Activated CD8-positive, alpha-beta memory T cell treated with anti-CD3 and anti-CD28 coated beads for 1 hour (primary cell): ENCODE measurements at places on chromosomes 7 and 10.

DNA sequence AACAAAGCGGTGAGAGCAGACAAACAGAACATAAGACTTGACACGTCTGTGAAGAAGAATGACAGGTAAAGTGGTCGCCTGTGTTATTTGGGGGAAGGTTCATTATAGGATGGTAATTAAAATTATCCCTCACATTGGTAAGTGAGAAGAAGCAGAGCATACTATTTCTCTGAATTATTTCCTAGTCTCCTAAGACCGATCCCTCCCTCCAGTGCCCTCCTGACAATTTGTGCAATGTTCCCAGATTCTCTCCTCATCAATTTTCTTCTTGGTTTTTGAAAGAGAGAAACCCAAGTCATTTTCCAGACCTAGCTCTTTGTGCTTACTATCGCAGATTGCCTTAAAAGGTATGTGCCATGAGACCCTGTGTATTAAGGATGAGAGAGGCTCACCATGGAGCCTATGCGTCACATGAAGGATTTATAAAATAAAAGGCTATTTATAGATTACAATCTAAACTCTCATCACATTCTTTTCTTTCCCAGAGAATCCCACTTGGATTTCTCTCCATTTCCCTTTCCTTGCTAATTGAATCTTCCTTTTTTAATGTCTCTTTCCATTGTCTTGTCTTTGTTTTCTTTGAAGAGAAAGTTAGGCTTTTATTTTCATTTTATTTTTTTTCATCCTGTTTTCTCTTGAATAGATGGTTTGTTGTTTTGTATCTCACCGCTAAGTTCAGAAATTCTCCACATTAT, 112.0 kb downstream of the PPP1R3A start:
- no peak for DNase-seq

DNA sequence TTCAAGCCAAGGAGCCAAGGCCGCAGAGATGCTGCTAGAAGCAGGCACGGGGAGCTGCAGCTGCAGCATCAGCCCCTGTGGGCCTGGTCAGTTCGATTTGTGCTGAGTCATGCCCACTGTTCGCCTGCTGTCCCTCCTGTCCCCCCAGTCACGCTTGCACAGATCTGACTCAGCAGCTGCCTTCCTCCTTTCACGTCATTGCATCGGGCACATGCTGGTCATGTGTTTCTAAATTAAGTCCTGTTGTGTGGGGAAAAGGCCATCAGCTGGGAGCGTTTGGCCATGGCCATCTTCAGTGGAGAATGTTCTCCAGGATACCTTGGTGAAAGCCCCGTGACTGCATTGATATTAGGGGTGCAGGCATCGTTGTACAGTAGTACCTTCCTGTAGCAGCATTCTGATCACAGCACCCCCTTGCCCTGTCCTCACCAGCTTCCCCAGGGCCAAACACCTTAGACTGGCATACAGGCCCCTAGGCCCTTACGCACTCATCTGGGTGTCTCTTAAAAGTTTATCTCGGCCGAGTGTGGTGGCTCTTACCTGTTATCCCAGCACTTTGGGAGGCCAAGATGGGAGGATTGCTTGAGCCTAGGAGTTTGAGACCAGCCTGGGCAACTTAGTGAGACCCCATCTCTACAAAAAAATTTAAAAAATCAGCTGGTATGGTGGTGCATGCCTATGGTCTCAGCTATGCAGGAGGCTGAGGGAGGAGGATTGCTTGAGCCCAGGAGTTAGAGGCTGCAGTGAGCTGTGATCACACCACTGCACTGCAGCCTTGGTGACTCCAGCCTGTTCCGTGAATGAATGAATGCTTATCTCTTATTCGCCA, 23.2 kb downstream of the POR start:
- no peak for DNase-seq

DNA sequence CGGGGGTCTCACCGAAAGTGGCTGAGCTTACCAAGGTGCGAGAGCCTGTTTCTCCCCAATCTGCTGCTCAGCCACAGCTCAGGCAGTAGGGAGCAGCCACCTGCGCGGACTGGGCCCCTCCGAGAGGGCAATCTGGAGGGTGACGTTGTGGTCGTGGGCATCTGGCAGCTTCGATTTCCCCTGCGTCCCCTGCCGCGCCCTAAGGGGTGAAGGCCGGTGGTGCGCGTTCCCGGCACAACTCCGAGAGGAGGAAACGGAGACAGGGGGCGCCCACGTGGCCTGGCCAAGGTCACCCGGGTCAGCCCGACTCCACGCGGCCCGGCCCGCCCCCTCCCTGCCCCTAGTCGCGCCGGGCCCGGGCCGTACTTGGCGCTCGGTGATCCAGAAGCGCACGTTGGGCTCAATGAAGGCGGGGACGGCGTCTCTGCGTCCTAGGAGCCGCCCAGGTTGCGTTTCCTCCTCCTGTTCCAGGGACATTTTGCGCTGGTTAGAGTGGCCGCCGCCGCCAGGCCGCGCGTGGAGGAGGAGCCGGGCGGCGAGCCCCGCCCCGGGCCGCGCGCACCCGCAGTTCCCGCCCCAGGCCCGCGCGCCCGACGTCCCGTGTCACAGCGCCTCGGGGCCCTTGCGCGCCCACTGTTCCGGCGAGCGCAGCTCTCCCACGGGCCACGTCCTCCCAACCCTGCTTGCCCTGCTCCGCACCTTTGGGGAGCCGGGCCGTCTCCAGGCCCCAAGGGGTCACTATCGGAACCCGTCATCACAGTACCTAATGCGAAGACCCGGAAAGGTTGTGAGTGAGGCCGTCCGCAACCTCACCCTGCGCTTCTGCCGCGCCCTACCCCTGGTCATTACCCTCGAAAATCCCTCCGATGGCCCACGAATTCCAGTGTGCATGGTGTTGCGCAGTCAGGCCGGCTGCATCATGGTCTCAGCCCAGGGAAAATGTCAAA, at the start of gene SFXN4:
Gene SFXN4, minus strand, starts transcription at position 544 of the 947 bp plus-strand sequence. Its CDS starts 67 bp downstream, at position 477.
- peak; percentile 28 for DNase-seq

DNA sequence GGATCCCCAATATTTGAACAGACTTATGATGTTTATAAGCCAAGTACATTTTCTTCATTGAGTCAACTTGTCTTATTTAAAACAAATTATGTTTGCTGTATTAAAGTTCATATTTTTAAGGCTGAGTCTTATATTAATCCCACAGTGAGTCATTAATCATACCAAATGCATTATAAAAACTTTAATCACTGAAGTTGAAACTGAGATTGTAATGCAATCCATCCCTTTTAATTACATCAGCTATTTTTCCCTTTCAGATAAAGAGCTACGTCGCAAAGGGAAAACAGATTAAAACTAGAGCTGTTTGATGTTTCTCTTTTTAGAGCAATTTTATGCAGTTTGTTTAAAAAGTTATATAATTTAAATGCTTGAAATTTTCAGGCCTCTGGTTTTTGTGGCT, 183.0 kb downstream of the ARID5B start:
- no peak for DNase-seq

GRCh38 chr7:13742126-13742525, 247.3 kb downstream of the ETV1 start:
- no peak for DNase-seq

DNA sequence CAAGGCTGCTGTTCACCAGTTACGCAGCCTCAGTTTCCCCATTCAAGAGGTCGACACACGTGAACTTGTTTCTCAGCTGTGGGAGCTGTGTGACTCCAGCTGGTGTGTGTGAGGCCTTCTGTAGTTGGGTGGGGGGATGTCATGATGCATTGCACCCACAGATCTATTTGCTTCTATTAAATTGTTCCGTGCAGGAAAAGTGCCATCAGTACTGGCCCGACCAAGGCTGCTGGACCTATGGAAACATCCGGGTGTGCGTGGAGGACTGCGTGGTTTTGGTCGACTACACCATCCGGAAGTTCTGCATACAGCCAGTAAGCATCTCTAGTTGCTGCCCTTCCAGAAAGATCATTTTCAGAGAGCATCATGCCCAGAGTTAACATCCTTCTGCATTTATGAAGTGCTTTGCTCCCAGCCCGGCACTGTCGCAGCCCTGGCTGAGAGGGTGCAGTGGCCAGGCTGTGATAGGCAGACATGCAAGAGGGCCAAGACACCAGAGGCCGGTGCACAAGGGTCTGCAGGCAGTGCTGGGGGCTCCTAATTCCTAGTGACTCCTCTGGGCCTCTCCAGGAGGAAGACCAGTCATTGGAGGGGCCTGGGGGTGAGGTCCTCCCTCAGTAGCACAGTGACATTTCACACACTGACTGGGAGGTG, 60.2 kb downstream of the MKI67 start:
- DNase-seq = no peak

- DNase-seq = no peak
Observed at GRCh38 chr7:80883154-80884025, 35.5 kb downstream of the SEMA3C start.

DNA sequence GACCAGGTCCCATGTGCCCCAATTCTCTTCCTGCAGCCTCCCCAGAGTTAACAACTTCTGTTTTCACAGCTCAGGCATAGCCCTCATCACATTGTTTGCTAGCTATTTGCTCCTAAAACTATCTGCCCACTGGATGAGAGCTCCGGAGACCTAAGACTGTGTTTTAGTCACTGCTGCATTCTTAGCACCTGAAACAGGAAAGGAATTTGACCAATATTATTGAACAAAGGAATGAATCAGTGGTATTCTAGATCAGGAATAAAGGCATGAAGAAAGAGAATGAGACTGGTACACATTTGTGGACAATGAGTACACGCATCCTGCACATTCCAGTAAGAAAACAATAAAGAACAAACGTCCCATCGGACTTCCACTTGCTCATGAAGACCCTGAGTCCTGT, 54.8 kb downstream of the PPP1R17 start:
- no peak for DNase-seq

GRCh38 chr10:78047314-78047891, 13.7 kb downstream of the RPS24 start:
- peak; percentile 54 for DNase-seq

GRCh38 chr10:116237260-116237659, 35.7 kb downstream of the GFRA1 start:
- DNase-seq = no peak

GRCh38 chr10:34205452-34205851, 609.6 kb downstream of the PARD3 start:
- no peak for DNase-seq

DNA sequence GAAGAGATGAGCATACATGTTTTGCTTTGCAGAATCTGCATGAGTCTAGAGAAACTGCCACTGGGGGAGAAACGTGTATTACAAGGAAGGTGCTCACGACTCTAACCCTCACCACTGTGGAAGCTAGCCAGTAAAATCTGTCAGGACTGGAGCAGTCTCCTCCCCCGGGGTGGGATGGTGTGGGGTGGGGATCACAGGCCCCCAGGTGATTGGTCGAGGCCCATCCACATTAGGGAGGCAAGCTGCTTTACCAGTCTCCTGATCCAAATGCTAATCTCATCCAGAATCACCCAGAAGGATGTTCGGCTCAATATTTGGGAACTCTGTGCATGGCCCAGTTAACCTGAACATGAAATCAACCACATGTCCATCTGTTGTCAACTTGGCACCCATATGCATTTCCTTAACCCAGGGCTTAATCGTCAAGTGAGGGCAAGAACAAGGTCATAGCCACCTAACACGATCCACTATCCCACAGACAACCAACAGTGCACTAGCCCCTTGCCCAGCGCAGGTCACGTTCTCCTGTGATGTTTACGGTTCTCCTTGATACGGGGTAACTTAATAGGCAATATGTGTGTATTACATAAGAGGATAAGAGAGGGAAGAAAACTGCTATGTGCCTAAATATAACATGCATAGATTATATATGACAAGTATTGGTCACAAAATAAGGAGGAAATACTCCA, 40.8 kb downstream of the DNAJB6 start:
- no peak for DNase-seq

- no peak for DNase-seq
Observed at GRCh38 chr7:153188630-153189029, 429.1 kb downstream of the ACTR3B start.

GRCh38 chr10:31742255-31742654, 186.4 kb downstream of the ARHGAP12 start:
- DNase-seq = no peak

DNA sequence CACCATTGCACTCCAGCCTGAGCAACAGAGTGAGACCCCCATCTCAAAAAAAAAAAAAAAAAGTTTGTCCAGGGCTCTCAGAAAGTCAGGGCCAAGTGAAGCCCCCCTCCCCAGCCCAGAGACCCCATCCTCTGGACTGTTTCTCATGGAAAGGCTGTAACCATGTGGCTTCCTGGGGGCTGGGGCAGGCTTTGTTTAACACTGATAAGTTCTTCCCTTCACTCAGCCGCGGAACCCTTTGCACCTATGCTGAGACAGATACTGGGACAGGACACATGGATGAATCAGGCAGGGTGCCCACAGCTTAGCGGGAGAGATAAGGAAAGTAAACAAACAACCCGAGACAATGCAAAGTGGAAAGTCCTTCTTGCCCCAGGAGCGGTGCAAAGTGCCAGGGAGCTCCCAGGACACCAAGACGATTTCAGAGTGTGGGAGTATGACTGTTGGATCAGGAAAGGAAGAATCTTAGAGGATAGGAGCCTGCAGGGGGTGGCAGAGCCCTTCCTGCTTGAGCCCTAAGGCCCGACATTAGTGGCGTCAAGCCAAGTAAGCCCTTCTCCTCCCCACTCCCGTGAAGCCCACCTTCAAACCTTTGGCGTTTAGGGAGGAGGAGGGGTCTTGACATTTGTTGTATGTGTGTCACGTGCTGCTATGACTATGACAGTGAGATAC, 11.6 kb downstream of the MLXIPL start:
- DNase-seq = no peak

DNA sequence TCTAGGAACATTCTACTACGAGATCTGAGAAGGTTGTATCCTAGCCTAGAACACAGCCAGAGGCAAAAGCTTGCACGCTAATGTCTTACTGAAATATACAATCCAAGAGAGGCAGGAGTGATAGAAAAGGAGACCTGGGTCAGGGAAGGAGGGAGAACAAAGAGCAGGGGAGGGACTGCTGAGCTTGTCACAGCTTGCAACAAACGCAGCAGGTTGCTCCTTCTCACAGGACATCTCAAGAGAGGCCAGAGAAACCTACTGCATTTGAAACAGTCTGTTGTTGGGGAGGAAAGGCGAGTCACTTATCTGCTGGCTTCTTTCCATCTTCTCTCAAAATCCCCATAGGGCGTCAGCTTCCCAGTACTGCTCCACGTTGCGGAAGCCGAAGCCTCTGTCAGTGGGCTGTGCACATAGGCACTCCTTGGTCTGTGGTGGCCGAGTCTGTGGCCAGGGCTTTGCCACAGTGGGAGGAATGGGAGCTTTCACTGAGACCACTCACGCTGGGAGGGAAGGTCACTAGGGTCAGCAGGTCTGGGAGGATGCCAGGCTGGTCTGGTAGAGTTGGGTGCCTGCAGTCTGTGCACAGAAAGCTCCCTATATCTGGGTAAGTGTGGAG, 25.8 kb upstream of the GPNMB start:
- DNase-seq = no peak
